GM03348 (cell line): ENCODE measurements at places on chromosomes 12 and 14.

DNA sequence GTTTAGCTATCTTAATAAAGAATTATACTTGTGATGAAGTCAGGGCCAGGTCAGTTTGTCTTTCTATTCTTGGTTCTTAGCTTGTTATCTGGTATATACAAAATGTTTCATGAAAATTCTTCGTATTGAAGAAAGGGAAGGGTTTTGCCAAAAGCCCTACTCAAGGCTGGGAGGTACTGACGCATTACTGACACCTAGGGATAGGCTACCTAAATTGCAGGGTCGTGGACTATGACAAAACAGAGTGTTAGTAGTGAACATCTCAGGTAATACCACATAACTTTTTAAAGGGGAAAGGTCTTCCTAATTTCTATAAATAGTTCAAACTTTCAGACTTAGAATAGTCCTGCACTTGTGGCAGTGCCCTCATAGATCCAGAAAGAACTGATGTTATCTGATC, 246.3 kb downstream of the RGS6 start:
- DNase-seq: no peak

- no peak for DNase-seq
These were observed 315.3 kb downstream of the BCL11B start for GRCh38 chr14:98956661-98957060.

- DNase-seq: no peak
These were observed 141.3 kb downstream of the ERC1 start for GRCh38 chr12:1132311-1132710.

DNA sequence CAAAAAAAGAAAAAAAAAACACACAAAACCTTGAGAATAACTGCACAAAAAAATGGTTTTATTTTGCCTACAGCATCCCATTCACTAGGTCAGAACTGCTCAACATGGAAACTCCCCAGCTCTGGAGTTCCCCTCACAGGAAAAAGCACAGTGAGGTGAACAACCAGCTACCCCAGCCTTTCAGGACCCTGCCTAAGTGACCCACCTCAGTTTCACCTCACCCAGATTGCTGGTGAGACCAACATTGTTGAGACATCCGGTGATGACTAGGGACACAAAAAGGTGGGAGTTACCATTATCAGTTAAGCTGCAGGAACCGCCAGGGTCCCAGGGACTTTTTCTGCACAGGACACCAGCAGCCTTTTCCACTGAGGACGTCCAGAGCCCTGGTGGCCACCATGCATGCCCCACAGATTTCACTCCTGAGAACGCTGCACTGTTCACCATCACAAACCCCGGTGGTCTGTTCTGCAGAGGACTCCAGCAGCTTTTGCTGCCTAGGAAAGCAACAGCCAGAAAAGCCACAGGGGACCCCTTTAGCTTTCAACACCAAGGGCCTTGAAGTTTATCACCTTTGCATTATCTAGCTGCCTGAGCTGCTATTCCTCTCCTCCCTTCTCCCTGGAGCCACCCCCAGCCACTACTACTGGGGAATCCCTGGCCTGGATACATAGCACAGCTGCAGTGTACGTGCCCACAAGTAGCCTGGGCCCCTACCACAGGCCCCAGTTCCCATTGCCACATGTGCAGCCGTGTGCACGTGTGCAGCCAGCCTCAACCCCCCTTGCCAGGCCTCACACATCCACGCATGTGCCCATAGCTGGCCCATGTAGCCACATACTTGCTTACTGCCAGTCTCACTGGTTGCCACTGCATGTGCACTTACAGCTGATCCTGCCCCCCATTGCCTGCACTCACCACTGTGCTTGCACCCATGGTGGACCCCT, 62.5 kb upstream of the FAR2 start:
- no peak for DNase-seq

GRCh38 chr14:54570631-54571415, 3.9 kb downstream of the SAMD4A start:
- DNase-seq: peak; percentile 63

GRCh38 chr14:105445901-105446845, 26.5 kb downstream of the MTA1 start:
- DNase-seq: no peak
